ENCODE measurements at places on chromosomes 12 and 14.

GRCh38 chr14:65731933-65732506 lies 319.5 kb downstream of the FUT8 start:
- no peak for DNase-seq

GRCh38 chr12:54393743-54394142 lies 9.2 kb upstream of the ZNF385A start:
- DNase-seq = no peak

GRCh38 chr14:64209444-64210131 lies 84.6 kb downstream of the ESR2 start:
- DNase-seq = no peak

- DNase-seq = no peak
Observed at GRCh38 chr14:81311141-81311540, 89.0 kb downstream of the STON2 start.

DNA sequence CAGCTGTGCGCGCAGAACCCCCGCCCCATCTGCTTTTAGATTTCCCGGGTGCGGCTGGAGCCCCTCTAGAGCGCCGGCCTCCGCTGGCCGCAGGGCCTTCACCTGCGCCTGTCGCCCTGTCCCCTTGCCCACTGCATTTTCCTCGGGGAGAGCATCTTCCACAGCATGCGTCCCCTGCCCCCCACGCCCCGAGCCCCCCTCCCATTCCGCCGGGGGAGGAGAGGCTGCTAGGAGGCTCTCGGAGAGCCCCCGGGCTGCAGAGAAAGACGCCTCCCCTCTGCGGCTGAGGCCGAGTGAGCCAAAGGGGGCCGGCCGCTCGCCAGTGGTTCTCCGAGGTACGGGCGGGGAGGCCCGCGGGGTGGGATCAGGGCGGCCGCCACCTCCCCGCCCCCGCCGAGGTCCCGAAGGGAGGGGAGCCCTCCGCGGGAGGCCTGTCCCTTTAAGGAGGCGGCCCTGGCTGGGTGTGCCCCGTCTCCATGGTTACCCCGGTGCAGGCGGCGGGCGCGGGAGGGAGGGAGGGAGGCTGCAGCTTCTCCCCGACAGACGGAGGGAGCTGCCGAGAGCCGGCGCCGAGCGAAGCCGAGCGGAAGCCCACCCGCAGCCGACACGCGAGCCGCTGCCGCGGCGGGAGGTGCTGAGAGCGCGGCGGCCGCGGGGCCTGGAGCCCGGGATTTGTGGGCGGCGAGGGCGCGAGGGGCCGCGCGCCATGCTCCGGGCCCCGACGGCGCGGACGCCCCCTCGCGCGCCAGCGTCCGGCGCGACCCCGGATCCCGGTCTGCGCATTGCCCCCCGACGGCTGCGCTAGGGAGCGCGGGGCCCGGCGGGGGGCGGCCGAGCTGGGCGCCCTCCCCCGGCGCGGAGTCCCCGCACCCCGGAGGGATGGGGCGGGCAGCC lies at the start of gene KCNH3:
TSS of gene KCNH3 (plus strand) at position 521 of the 894 bp plus-strand sequence. CDS start 387 bp downstream, outside the sequence.
- DNase-seq = peak; percentile 21

GRCh38 chr12:94353130-94353529 lies 106.5 kb downstream of the CEP83 start:
- DNase-seq = no peak

- DNase-seq = no peak
Observed at GRCh38 chr12:113154351-113154973, 4.9 kb downstream of the CFAP73 start.

DNA sequence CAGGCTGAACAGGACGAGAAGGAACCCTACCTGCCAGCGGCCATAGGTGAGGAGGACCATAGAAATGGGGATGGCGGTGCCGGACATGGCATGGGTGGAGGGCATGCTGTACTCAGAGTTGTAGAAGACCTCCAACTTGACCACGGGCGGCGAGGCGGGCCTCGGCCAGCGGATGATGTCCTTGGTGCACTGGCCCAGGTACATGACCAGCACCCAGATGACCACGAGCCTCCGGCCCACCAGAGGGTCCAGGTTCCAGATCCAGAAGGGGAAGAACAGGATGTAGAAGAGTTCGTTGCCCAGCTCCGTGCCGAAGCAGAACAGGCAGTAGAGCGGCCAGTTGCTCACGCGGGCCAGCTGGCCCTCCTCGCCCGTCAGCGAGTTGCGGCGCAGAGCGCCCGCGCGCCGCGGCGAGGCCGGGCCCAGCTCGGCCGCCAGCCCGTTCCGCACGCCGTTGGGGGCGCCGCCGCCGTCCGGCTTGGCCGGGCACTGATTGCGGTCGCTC lies 582 bp downstream of the SGPP1 start:
- peak; percentile 48 for DNase-seq

DNA sequence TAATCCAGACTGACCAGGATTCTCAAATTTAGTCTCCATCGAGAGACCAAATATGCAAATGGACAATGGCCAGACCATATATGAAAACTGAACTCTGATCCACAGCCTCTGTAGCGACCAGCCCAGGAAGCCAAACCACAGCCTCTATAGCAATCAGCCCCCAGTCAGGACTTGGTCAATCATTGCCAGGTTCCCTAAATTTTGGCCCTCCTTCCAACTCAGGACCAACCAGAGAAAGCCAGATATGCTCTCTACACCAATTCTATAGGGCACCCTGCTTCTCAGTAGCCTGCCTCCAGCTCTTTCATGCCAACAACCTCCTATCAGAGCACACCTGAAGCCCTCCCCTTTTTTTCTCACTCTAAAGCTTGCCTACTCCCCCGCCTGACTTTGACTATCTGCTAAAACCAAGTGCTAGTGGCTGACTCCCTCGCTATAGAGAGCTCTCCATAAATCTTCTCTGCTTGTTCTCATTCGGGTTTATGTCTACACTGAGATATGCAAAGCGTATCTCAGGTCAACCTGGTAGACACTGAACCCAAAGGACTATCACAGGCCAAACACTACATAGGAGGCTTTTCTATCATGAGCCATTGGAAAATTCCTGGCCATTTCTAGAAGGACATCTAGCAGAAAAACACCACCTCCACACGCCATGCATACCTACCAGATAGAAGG lies 110.5 kb upstream of the FUT8 start:
- DNase-seq = no peak

DNA sequence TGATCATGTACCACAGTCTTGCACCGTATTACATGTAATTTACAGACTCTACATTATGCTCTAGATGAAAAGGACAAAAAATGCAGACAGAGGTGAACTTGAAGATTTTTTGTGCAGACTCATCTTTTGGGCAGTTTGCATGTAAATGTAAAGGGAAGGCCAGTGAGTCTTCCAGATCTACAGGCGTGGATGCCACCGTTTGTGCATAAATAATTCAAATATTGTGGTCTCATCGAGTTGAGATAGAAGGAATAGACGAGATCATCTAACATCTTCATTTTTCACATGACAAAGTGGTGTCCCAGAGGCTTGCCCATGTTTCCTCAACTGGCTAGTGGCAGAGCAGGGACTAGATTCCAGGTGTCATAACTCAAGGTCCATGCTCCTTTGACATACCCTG lies 125.2 kb downstream of the ALX1 start:
- DNase-seq = no peak

GRCh38 chr14:58870961-58871360 lies 233.2 kb downstream of the DACT1 start:
- peak; percentile 67 for DNase-seq

DNA sequence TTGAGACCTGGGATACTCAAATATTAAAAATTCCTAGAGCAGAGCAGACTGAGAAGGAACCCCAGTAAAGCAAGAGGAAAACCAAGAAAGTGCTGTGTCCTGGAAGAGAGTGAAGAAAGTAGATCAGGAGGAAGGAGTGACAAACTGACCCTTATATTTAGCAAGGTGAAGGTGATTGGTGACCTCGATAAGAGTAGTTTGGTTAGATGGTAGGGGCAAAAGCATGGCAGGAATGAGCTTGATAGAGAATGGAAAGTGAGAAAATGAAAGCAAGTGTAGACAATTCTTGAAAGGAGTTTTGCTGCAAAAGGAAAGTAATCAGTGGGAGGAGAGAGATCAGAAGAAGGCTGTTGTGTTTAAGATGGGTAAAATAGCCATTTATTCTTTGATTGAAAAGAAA lies 51.1 kb downstream of the RASSF8 start:
- no peak for DNase-seq

DNA sequence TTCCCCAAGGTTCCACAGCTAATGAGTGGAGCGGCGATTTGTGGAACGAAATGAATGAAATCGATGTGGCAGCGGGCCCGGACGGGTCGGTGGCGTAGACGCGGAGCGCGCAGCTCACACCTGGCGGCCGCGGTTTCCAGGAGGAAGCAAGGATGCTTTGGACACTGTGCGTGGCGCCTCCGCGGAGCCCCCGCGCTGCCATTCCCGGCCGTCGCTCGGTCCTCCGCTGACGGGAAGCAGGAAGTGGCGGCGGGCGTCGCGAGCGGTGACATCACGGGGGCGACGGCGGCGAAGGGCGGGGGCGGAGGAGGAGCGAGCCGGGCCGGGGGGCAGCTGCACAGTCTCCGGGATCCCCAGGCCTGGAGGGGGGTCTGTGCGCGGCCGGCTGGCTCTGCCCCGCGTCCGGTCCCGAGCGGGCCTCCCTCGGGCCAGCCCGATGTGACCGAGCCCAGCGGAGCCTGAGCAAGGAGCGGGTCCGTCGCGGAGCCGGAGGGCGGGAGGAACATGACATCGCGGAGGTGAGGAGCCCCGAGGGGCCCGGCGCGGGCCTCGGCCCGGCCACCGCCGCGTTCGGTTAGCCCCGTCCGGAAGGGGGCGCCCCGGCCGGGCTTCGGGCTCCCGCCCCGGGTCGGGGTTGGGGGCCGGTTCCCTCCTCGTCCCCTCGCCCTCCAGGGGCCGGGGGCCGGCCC lies at the start of gene PTPN11:
TSS of gene PTPN11 (plus strand) at position 340 of the 689 bp plus-strand sequence. CDS start at position 505, 165 bp downstream.
- DNase-seq = peak; percentile 87

GRCh38 chr14:58994130-58994529 lies 194.3 kb upstream of the DAAM1 start:
- no peak for DNase-seq

- DNase-seq = no peak
Observed at GRCh38 chr12:85747941-85748495, 88.2 kb downstream of the RASSF9 start.

- no peak for DNase-seq
Observed at GRCh38 chr12:96402061-96402460, 1.8 kb upstream of the CDK17 start.

DNA sequence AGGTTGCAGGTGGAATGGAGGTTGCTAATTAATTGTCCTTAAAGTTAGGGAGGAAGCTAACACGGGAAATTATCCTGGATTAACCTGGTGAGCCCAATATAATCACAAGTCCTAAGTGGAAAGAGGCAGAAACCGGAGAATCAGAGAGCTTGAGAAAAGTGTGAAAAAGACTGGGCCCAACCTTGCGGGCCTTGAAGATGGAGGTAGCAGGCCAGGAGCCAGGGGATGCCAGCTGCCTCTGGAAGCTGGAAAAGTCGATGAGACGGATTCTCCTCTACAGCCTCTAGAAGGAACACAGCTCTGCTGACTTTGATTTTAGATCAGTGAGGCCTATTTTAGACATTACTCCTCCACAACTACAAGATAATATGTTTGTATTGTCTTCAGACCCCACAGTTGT lies 2.1 kb downstream of the SDR9C7 start:
- DNase-seq = no peak

GRCh38 chr12:31524791-31525495 lies 66.0 kb downstream of the DENND5B start:
- no peak for DNase-seq

Measured in NCI-H345 (cell line).